GM20000 (cell line): ENCODE measurements at places on chromosomes 12 and 14.

DNA sequence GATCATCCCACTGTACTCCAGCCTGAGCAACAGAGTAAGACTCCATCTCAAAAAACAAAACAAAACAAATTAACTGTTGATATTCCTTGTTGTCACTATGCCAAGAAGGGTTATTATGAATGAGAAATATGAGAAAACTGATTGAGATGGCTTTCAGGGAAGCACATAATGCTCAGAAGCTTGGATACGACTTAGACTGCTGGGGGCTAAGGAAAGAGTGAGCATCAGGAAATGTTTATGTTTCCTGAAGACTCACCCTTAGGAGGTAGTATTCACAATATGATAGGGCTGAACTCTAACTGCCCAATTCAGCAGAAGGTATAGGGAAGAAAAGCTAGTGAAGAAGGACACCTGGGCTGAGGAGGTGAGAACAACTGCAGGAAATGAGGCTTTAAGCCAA, 6.3 kb downstream of the STYK1 start:
- no peak for DNase-seq

- no peak for DNase-seq
Observed at GRCh38 chr12:60863421-60863820, 1267.6 kb downstream of the SLC16A7 start.

DNA sequence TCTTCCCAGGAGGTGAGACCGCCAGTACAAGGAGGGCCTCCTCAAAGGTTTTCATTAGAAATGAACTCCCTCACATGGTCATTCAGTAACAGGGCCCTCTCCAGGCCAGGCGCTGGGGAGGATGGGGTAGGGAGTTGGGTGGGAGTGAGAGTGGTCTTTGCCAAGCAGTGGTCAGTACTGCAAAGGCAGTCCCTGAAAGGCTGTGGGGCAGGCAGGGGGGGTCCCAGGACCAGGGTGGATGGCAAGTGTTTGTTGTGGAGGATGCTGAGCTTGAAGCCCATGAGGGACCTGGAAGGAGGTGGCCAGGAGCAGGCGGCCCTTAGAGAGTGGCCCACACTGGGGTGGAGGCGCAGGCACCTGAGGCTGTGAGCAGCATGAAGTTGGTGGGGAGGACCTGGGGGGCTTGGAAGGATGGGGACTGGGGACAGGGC, 26.1 kb downstream of the CEP170B start:
- no peak for DNase-seq

DNA sequence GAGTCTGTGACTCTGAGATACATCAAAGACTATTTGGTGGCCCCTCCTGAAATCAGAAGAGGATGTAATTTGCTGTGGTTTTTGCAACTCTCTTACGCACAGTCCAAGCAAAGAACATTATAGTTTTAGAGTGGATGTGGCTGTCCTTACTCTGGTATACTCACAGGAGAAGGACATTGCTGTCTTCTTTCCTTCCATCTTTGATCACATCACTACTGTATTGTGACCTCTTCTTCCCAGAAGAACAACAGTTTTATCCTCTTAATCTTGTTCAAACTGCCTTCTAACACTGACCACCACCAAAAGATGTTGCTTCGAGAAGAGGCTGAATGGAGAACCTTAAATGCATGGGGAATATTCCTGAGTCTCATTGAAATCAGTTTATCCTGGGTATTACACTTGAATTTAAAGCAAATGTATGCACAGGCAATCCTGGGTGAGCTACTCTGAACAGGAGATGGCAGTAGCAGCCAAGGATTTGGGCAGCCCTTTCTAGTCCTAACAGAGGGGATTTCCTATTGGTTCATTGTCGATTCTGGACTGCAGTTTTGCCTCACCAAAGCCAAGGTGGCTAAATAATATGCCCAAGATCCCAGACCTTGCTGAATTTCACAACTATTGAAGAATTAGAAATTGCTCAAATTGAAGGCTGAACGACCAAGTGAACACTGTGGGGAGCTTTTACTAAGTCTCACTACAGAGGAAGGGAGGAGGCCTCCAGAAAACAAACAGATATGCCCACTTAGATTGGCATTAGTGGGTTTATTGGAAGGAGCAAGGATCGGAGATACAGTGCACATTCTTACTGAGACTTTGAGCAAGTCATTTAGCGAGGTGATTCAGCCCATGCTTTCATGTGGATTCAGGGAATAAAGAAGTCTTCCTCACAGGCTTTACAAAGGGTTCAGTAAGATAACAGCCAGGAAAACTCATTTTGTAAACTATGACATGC, 282.8 kb downstream of the PAWR start:
- peak; percentile 25 for DNase-seq

- DNase-seq: no peak
Observed at GRCh38 chr14:73935666-73936065, 14.2 kb downstream of the FAM161B start.

DNA sequence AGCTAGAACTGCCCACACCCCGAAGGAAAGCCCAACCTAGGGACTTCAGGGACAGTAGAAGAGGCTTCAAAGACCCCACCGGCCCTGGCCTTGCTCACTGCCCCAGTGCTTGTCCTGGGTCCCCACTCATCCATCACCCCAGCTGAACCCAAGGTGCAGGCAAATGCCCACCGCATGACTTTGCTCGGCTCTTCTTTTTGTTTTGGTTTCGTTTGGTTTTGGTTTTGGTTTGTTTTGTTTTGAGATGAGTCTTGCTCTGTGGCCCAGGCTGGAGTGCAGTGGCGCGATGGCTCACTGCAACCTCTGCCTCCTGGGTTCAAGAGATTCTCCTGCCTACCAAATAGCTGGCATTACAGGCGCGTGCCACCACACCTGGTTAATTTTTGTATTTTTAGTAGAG, 9.0 kb downstream of the CCDC85C start:
- DNase-seq: peak; percentile 76
